ENCODE measurements at places on chromosomes 7 and 10. TPM values are rescaled to one million over a fixed set of nuclear protein-coding genes. Genes with fewer than 3 reads are reported as not detected.

DNA sequence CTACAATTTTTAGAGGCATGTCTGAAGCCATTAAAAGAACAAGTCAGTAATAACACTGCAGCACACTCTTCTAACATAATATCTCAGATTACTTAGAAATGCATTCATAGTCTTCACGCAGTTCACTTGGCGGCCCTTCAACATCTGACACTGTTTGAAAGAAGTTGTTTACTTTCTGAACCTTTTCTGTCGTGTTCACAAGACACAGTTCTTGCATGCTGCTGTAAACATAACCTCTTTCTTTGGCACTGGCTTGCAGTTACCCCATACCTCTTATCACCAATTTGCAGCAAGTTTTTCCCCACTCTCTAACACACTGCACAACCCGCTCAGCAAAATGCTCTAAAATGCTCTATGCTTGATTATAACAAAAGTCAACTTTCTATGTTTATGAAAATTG lies 12.0 kb downstream of the PIP4K2A start:
- no peak for DNase-seq

DNA sequence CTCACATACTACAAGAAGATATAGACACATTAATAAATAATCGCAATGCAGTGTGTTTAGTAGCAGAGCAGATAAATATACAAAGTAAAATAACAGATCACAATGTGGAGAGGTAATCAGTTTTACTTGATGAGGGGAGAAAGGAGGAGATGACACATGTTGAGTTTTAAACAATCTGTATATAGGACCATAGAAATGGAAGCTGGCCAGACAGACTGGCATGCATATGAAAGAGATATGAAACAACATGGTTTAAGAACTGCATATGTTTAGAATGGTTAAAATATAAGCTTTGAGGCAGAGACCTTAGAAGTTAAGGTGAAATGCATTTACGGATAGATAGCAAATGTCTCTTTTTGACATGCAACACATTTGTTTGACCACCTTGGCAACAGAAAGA lies 19.8 kb upstream of the CCDC7 start:
- DNase-seq = no peak

DNA sequence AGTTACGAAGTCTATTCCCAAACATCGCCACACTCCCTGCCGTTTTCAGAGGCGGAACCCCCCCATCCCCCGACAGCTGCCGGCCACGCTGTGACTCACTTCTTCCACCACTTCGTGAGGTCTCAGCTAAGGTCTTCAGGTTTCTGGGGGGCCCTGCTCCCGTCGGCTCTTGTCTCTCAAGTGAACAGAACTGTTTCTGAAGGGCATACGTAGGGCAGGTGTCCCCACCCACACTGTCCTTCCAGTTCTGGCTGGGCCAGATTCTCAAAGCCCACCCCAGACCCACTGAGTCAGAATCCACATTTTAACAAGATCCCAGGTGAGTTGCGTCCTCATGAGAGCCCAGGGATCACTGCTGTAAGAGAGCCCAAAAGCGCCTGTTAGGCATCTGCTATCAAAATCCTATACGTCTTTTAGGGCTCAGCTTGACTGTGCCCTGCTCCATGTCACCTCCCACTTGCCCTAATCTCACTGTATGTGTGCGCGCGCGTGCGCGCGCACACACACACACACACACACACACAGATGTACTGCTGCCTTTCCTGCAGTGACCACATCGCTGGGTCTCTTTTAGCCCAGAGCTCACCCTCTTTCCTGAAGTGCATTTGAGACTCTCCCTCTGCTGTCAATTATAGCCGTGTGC lies 78.8 kb downstream of the PROSER2 start:
- DNase-seq = no peak

GRCh38 chr10:69574571-69574978 lies 1.4 kb upstream of the NEUROG3 start:
- DNase-seq = peak; percentile 2

ZNF479 gene
- total RNA-seq = not detected
